ENCODE measurements at places on chromosomes 6 and 20.
A peak's percentile ranks its signal among the peaks of the same experiment; 100 is the strongest.

DNA sequence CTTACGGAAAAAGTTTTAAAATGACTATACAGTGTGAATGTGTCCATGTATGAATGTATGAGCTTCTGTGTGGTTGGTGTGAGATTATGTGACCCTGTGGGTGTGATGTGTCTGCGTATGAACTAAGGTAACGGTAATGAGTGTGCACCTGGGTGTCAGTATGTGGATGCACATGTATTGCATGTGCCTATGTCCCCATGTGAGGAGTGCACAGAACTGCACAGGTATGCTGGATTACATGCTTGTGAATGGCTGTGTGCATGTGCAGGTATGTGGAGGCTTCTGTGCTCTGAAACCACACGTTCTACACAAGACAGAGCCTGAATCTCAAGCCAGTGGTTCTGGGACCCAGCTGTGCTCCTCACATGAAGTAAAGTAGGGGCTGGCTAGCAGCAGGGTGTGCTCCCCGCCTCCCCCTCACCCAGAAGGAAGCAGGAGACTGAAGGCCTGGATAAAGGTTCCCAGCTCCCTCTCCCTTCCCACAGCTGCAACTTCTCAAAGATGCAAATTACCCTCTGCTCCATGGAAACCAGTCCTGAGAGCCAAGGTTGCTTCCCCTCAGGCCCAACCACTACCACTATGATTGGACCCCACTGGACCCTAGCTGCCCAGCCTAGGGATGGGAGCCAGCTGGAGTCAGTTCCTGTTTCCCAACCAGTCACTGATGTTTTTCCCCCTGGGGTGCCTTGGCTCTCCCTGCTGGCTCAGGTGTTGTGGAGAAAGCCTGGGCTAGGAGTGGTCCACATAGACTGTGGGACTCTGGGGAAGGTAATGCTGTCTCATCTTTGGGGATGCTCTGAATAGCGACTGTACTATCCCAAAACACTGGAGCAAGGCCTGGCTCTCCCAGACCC, 24.8 kb upstream of the SPDEF start:
- DNase-seq = peak; percentile 15
- H3K36me3 ChIP-seq = no peaks in the 10 kb centered on the region
- no peaks in the 10 kb centered on the region for H3K27me3 ChIP-seq
- no peak overlapping the region for H3K27ac ChIP-seq

DNA sequence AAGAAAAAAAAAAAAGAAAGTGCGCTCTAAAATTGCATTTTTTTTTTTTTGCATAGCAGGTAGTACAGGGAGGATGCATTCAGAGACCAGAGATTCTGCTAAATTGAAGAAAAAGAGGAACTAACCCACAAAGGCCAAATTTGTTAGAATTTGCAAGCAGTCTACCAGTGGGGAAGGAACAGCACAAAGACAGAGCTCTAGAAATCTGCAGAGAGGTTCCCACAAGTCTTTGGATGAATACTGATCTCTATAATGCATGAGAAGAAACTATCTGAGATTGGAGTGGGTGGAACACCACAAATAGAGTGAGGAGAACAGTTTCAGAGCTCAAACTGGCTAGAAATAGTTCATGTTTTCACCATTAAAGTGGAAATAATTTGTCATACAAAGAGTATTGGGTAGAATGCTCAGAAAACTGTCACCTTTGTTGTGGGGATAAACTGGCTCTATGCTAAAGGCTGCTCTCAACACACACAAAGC, 79.6 kb upstream of the AHI1 start:
- H3K4me3 ChIP-seq = no peak overlapping the region
- no peaks in the 10 kb centered on the region for H3K27me3 ChIP-seq
- peaks cover 11% of the 10 kb centered on the region for H3K4me1 ChIP-seq

GRCh38 chr6:43231053-43231452, 1.8 kb upstream of the DNPH1 start:
- H3K27ac ChIP-seq = no peak overlapping the region
- peaks cover 17% of the 10 kb centered on the region for H3K27me3 ChIP-seq
- peaks cover 4% of the 10 kb centered on the region for H3K36me3 ChIP-seq
- peaks cover 20% of the 10 kb centered on the region for H3K4me1 ChIP-seq
- no peak overlapping the region for H3K4me3 ChIP-seq

DNA sequence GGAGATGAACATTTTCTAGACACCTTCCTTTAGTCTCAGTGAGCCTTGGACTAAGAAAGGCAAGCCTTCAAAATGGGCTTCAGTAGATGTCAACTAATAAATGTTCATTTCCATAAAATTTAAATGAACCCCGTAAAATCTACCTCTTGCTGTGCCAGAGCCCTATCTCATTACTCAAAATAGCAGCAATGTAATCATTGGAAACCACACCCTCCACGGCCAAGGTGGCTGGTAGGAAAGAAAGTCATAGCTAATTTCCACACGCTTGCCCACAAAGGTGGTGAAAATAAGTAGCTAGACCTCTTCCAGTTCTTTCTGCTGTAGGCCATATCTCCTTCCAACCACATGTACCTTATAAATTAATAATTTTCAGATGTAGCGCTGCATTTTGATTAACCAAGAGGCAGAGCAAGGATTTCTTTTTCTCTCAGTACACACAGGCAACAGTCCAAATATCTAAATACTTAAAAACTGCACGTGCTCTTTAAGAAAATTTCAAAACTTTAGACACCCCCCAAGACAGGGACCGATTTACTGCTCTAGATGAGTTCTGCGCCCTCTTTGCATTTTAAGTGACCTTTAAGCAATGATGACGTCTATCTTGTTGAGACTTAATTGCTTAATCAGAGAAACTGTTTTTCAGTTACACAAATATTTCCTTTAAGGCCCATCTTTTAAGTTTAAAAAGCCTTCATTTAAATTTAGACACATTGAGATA, 290.8 kb downstream of the ZNF217 start:
- DNase-seq = no peak
- H3K4me1 ChIP-seq = no peaks in the 10 kb centered on the region
- H3K4me3 ChIP-seq = no peak overlapping the region
- no peaks in the 10 kb centered on the region for H3K36me3 ChIP-seq

GRCh38 chr20:61429458-61430227, 177.6 kb downstream of the CDH4 start:
- no peak overlapping the region for H3K4me3 ChIP-seq
- no peak for DNase-seq
- H3K4me1 ChIP-seq = no peaks in the 10 kb centered on the region
- H3K36me3 ChIP-seq = no peaks in the 10 kb centered on the region
- H3K27ac ChIP-seq = no peak overlapping the region
- H3K27me3 ChIP-seq = peaks cover 7% of the 10 kb centered on the region

GRCh38 chr6:18053078-18053477, 65.6 kb upstream of the KIF13A start:
- no peak overlapping the region for H3K27ac ChIP-seq
- H3K27me3 ChIP-seq = peaks cover 3% of the 10 kb centered on the region
- H3K4me1 ChIP-seq = peaks cover 8% of the 10 kb centered on the region
- no peak overlapping the region for H3K4me3 ChIP-seq
- no peak for DNase-seq

DNA sequence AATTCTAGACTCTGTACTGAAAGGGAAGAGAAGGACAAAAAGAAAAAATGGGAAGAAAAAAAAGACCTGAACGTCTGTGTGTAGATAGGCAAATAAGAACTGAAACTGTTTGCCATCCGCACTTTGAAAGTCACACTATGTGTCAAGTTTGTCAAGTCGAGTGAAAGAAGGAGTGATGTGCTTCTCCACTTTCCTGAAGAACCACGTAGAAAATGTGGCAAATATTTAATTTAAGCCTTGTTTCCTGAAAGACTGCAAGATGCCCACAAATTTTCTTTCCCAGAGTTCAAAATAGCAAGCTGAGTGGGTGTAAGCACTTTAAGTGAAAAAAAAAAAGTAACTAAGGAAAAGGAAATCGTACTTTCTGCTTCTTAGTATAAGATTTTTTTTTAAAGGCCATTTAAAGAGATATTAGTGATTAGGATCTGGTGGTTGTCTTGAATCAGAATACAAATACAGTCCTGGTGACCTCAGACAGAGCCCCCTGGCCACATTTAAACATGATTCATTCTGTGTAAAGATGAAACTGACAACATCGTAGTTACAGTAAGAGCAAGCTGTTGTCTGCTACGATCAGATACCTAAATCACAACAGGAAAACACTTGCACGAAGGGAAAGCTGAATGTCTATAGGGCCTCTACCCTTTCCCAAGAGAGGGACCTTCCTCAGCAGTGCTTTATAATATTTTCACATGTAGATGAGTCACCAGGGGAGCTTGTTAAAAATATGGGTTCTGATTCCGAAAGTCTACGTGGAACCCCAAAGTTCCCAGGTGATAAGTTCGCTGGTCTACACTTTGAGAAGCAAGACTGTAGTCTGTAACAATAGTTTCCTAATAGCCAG, 102.3 kb downstream of the HIVEP2 start:
- H3K4me1 ChIP-seq = peaks cover 67% of the 10 kb centered on the region
- no peaks in the 10 kb centered on the region for H3K27me3 ChIP-seq
- peak overlapping the region; percentile 77 for H3K4me3 ChIP-seq
- DNase-seq = no peak

DNA sequence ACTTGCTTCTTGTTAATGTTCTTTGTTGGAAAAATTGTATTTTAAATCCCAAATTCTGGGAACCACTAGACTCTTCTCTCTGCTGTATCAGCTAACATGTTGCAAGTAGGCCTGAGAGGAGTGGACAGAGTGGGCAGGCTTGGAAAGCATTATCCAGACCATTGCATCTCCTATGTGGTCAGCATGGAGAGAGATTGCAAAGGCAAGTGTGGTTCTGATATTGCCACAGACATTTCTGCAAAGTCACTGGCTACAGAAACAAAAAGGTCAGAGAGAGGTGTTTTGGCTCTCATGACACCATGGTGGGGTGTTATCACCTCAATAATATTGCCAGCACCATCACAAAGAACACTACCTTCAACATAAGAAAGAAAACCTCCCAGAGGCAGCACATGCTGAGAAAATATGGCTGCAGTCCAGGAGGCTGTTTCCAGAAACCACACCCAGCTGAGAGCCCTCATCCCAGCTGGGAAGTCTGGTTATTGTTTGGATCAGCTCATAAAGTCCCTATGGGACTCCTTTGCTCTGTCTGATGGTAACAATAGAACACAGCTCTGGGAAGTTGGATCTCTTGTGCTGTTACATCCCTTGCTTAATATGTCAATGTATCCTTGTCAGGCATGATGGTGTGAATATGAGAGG, 78.2 kb upstream of the TBX18 start:
- no peaks in the 10 kb centered on the region for H3K36me3 ChIP-seq
- H3K27ac ChIP-seq = no peak overlapping the region
- H3K27me3 ChIP-seq = no peaks in the 10 kb centered on the region
- no peak for DNase-seq
- H3K4me1 ChIP-seq = no peaks in the 10 kb centered on the region

DNA sequence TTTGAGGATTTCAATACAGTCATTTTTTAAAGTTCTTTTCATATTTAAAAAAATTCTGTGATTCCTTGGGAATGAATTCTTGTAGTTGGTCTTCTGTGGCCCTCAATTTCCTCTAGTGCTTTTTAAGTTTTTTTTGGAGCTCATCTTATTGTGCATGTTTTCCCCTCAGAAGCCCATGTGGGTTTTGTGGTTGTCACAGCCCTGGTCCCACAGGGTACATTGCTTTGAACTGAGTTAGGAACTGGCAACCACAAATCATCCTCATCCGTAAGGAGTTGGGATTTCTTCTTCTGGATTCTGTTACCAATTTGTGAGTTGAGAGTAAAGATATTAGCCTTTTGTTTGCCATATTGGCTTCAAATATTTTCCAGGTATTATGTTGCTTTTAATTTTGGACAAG, 89.9 kb downstream of the AKAP7 start:
- no peak overlapping the region for H3K4me3 ChIP-seq
- DNase-seq = no peak
- H3K36me3 ChIP-seq = peaks cover 37% of the 10 kb centered on the region
- H3K27ac ChIP-seq = no peak overlapping the region
- no peaks in the 10 kb centered on the region for H3K27me3 ChIP-seq
- peaks cover 6% of the 10 kb centered on the region for H3K4me1 ChIP-seq

DNA sequence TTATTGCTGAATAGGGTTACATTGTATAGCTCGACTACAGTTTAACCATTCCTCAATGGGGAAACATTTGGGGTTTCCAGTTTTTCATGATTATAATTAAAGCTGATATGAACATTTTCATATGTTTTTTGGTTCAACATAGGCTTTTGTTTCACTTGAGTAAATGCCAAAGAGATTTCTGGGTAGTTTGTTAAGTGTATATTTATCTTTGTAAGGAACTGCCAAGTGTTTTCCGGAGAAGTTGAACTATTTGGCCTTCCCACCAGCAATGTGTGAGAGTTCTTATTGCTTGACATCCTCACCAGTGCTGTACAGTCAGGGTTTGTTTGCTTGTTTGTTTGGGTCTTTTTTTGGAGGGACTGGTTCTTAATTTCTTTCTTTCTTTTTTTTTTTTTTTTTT, 83.7 kb upstream of the RALY start:
- no peak for DNase-seq
- H3K27ac ChIP-seq = no peak overlapping the region
- no peak overlapping the region for H3K4me3 ChIP-seq

DNA sequence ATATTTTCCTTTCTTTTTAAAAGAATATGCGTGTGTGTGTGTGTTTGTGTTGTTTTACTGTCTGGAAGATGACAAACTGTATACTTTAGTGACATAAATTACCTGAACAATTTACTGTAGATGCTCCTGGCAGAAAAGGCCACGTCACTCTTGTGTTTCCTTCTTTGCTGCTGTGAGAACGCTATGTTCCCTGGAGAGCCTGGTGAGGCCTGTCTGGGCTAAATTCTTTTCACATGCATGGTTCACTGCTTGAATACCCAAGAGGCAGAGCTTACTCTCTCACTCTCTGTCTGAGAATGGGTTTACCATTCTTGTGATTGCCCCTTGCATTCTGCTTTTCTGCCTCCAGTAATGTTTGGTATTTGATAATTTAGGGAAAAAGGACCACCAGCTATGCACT, 64.3 kb downstream of the EDN1 start:
- no peaks in the 10 kb centered on the region for H3K27me3 ChIP-seq
- H3K27ac ChIP-seq = no peak overlapping the region
- H3K4me3 ChIP-seq = no peak overlapping the region

GRCh38 chr20:35743693-35744491, 1.8 kb upstream of the RBM39 start:
- no peaks in the 10 kb centered on the region for H3K27me3 ChIP-seq
- peak overlapping the region; percentile 94 for H3K4me3 ChIP-seq
- DNase-seq = peak; percentile 39

DNA sequence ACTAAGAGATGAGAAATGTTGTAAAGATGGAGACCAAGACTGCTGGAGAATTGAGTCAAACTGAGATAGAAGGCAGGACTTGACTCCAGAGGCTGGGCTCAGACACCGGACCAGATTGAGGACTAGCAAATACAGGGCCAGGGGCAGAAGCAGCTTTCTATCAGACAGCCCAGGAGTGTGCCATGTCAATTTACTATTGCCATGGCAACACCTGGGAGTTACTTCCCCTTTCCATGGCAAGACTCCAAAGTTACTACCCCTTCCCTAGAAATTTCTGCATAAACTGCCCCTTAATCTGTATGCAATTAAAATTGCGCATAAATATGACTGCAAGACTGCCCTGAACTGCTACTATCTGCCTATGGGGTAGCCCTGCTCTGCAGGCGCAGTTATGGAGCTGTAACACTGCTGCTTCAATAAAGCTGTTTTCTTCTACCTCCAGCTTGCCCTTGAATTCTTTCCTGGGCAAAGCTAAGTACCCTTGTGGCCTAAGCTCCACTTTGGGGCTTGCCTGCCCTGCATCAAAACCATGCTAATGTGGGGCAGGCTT, 90.1 kb upstream of the EDN1 start:
- no peaks in the 10 kb centered on the region for H3K36me3 ChIP-seq
- no peak overlapping the region for H3K27ac ChIP-seq
- H3K4me1 ChIP-seq = no peaks in the 10 kb centered on the region

- H3K27ac ChIP-seq = peak overlapping the region; percentile 100
- peaks cover 44% of the 10 kb centered on the region for H3K4me1 ChIP-seq
- peaks cover 31% of the 10 kb centered on the region for H3K36me3 ChIP-seq
Observed at GRCh38 chr6:26123675-26123946, 36.4 kb downstream of the HFE start.
